ENCODE measurements at places on chromosomes 16 and 17.

DNA sequence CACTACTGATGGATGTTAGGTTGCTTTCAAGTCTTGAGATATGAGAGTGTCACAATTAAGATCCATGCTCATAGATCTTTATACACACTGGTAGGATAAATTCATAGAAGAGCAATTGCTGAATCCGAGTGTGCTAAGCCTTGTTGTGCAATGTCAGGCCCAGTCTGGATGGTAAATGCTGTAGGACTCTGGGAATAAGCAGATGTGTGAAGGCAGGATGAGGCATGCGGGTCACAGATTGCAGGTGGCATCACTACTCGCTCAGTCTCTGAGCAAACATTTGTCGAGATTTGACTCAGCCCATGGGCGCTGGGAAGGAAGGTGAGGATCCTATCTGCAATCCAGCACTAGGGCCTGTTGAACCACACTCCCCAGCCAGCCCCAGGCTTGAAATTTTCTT, 40.7 kb downstream of the TMEM186 start:
- DNase-seq, result no peak

GRCh38 chr17:70107904-70108565, 33.0 kb downstream of the KCNJ16 start:
- DNase-seq, result no peak

GRCh38 chr17:37710344-37710886, 34.4 kb downstream of the HNF1B start:
- DNase-seq, result no peak

DNA sequence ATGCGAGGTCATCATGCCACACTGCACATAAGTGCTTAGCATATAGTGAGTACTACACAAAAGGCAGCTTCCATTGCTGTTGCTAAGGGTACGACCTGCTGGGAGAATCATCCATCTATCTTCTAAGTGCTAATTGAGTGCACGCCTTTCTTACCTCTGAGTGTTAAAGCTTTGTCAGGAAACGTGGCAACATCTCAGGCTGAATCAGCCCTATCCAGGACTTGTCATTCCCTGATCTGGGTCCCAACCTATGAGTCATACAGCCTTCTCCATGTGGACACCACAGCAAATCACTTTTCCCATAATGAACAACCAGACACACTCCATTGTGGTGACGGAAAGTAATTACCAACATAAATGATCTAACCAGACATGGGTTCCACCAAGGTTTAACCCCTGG, 201.1 kb upstream of the MAF start:
- no peak for DNase-seq

- no peak for DNase-seq
Observed at GRCh38 chr16:24993722-24994686, 21.2 kb downstream of the ARHGAP17 start.

DNA sequence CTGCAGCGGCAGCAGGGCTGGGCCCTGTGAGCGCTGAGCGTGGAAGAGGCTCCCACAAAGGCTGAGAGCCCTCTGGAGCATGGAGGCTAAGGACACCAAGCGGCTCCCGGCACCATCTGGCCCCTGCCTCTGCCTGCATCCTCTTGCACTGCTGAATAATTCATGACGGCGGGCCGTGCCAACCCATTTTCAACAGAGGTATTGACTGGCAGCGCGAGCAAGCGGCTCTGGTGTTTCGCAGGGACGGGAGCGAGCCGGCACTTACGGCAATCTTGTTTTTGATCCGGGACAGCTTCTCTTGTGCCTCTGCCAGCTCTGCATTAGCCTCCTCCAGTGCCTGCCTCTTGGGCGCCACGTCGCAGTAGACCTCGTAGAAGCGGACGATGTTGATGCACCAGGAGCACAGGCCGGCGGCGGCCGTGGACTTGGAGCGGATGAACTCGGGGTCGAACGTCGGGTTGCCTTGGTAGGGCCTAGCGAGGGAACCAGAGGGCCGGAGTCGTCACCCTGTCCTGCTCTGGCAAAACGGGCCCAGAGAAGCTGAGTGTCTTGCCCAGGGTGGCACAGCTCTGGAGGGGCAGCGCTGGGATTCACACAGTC, 80.4 kb downstream of the PGS1 start:
- DNase-seq, result peak; percentile 93

DNA sequence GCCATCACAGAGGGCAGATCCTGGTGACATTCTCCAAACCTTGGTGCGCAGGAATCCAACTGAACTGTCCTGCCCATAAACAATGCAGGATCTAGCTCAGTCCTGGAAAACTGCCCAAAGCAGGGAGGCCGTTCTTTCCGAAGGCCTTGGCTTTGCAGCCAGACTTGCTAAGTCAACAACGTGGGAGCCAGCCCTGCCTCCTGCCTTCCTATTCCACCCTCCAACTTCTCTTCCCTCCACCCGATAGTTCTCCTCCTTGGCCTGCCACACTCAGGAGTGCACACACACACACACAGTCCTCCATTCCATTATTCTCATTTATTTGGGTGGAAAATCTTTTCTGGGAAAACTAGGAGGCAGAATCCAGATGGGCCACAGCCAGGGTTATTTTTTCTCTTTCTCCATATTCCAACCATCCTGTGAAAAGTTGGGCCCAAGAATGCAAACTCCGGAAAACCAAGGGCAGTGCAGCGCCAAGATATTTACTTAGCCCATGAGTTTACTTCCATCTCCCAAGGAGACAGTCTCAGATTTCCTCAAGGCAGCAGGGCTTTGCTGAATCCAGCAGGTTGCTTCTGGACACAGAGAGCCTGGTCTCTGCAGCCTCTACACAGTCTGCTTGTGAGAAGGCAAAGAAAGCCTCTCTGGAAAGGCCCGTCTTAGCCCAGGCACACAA, 15.8 kb downstream of the COPRS start:
- DNase-seq, result peak; percentile 26

GRCh38 chr16:11307639-11308492, 26.7 kb upstream of the PRM1 start:
- no peak for DNase-seq

DNA sequence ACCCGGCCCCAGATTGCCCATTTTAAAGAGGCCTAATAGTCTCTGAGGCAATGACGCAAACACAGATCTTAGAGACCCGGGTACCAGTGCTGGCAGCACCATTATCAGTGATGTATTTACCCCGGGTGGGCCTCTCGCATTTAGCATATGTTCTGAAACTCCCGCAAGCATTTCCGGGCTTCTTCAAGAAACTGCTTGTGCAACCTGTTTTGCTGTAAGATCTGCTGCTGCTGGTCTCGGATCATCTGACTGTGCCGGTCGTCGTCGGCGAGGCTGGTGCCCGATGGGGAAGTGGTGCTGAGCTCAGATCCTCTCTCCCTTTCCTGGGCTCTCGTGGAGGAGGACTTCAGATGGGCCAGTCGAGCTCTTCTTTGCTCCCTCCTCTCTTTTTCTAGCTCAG, 12.5 kb downstream of the CEP295NL start:
- DNase-seq, result peak; percentile 64

DNA sequence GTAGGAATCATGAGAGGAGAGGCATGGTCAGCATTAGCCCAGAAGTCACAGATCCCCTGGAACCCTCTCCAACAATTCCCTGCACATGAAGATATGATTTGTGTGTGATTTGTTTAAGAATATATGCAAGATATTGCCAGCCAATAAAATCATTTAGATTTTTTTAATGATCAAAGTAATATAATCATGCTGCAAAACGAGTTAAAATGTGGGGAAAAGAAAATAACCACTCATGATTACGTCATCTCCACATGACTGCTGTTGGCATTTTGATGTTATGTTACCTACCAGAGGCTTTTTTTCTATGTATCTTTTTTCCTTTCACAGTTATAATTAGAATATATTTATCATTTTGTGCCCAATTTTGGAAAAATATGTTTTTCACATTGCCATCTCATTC, 22.4 kb downstream of the SLC35G3 start:
- no peak for DNase-seq

GRCh38 chr17:44847586-44847985, at the start of gene HIGD1B:
TSS of gene HIGD1B (plus strand) at chr17:44847883. CDS start at chr17:44848153, 270 bp downstream.
- no peak for DNase-seq

- no peak for DNase-seq
Observed at GRCh38 chr17:63295839-63296590, 150.1 kb downstream of the CYB561 start.

DNA sequence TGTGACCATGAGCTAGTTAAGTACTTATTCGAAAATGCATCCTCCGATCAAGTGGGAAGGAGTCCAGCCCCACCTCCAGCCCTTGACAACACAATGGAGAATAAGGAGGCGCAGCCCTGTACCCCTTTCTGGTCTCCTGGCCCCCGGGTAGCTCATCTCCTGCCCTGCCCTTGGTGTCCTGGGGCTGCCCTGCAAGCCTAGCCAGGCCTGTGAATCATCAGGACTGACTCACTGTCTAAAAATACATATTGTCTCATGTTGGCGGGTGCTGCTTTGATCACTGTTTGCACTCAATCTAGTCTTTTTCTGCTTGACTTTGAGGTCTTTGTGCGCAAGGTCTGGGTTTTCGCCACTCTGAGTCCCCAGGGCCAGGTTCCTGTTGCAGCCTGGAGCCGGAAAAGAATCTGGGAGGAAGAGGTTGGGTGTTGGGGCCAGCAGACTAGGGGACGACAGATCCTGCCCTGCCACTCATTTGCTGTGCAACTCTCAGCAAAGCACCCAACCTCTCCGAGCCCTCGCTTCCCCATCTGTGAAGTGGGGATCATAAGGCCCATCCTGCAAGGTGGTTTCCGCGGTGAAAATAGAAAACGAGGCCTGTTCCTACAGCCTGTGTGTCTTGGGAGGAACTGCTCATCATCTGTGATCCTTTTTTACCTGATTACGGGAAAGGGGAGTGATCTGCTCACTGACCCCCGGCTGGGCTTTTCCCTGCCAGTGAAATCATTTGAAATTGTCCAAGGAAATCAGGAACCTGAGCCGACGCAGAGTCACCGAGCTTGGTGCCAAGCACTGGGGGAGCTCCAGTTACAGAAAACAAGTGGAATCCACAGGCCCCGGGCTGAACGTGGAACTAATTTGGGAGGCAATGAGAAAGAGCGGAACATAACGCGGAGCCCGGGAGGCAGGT, 230.4 kb downstream of the PARN start:
- no peak for DNase-seq

DNA sequence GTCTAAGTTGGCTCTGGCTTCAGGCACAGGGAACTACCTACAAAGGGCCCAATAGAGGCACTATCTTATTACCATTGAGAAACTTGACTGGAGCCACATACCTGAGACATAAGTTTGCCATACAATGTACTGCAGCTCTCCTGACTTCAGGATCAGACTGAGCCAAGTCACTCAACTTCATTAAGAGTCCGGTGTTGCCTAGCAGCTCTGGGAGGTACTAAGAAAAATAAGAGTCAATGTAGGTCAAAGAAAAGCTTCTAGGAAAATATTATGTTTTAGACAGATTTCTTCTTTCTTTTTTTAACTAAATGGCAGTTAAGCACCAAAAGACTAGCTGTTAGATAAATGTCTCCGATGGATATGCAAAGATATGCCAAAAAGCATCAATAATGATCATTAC, 5.7 kb downstream of the HEATR6 start:
- no peak for DNase-seq

GRCh38 chr17:57918017-57918895, 37.0 kb downstream of the CUEDC1 start:
- no peak for DNase-seq

DNA sequence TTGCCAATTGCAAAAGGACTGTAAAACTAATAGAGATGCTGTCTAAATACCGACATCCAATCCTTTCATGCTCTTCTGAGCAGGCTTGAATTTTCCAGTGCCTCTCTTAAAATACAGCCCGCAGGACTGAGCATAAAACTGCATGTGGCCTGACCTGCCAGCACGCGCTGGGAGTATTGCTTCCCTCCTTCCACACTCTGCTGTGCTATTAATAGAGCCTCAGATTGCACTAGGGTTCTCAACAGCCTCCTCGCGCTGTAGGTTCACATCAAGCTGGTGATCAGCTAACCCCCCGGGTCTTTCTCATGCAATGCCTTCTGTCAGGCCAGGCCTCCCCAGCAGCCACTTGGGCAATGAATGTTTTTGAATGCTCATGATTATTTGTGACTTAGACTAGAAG, 14.2 kb upstream of the MSI2 start:
- no peak for DNase-seq

DNA sequence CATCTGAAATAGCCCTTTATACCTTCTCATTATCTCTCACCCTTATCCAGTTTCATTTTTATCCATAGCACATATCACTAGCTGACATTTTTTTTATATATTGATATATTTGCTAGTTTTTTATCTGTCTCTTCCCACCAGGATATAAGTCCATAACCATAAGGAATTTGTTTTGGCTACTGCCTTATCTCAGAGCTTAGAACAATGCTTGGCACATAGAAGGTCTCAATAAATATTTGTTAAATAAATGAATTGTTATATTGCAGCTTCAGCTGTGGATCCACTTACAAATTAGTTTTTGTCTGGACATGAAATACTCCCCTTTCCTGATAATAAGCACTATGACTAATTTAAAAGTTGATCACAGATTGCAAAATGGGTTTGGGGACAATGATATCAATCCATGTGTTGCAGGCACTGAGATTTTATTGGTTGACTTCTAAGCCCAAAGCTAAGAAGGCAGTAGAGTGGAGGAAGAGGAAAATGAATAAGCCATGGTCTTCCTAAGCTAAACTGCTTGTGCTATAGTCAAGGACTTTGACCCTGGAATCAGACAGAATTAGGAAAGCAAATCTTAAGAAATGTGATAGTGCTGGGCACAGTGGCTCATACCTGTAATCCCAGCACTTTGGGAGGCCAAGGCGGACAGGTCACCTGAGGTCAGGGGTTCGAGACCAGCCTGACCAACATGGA, 31.9 kb upstream of the YPEL2 start:
- no peak for DNase-seq

DNA sequence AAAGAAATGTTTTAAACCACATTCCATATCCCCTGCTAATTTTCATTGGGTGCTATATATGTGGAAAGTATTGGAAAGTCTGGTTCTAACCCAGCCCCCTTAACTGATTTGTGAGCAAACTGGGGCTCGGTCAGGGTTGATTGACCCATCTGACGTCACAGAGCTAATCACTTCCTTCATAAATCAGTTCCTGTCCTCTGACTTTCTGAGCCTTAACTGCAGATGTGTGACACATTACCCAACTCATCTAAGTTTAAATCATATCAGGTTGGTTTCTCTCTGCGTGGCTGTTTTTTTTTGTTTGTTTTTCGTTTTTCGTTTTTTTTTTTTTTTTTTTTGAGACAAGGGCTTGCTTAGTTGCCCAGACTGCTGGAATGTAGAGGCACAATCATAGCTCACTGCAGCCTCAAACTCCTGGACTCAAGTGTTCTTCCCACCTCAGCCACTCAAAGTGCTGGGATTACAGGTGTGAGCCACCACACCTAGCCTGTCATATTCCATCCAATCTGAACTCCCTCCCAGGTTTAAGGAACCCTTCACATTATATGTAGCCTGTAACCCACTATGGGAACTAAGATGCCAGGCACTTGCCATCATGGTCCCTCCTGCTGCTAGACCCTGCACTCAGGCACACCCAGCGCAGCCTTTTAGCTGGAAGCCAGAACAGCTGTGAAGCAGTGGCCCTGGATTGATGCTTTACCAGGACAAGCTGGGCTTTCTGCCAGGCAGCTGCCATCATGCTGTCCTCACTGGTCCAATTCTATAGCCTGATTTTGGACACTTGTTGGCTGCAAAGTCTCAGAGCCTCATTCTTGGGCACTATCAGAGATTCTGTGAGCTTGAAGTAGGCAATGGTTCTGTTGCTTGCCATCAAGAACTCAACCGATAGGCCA, 6.9 kb upstream of the BPTF start:
- no peak for DNase-seq

- no peak for DNase-seq
Observed at GRCh38 chr17:79137789-79138165, 63.2 kb downstream of the ENGASE start.

Measured in hippocampal formation (tissue), 2 donors.